ENCODE measurements at places on chromosomes 3 and 15. TPM values are rescaled to one million over a fixed set of nuclear protein-coding genes. Genes with fewer than 3 reads are reported as not detected.

DNA sequence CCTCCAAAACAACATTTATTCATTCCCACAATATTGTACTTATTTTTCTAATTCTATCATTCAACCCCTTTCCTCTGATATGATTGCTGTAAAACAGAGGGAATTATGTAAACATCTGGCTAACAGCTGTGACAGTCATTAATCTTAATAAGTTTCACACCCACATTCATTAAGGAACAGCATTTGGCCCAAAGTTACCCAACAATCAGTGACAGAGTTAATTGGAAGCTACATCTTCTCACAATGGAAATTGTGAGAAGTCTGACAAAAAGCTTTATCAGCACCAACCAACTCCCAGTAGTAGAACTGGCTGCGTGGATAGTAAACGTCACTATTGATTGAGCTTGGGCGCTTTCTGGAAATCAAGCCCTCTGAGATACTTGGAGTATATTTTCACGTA lies 165.8 kb upstream of the SLC24A5 start:
- DNase-seq: no peak

DNA sequence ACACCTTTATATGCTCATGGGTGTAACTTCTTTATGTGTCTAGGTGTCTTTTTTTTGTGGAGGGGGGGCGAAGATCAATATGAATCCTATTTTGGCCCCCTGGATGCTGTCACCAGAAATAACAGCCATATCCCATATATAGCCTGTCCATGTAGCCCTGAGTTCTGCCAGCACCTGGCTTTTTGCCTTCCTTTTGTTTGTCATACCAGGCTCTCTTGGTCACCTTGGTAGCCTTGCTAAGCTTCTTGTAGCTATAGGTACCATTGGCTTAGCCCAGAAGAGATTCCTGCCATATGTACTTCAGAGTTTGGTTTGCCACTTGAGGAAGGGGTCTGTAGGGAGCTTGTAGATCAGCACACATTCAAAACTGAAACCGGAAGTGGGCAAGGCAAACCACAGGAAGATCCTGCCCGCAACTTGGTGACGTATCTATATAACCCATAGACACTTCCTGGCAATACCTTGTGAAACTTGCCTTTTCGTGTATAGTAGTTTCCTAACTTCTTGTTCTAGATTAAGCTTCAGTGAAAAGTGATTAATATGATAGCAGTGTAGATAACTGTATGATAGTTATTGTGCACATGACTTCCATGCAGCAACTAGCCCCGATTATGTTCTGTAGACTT lies 11.9 kb downstream of the RASA2 start:
- no peak for DNase-seq

GRCh38 chr15:98560338-98560737 lies 88.0 kb upstream of the IGF1R start:
- no peak for DNase-seq

GRCh38 chr15:73777741-73778140 lies 24.6 kb upstream of the INSYN1 start:
- no peak for DNase-seq

The NOX5 gene
- not detected for total RNA-seq

DNA sequence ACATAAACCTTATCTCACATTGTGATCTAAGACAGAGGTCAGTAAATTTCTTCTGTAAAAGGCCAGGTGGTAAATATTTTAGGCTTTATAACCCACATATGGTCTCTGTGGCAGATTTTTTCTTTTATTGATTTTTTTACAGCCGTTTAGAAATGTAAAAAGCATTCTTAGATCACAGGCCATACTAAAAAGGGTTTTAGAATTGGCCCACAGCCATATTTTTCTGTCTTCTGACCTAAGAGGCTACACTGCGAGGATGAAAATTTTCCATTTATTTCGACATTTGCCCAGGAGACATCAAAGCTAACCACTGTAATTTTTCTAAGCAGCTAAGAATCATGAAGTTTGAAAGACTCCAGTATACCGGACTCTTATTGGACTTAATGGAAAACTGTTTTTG lies 377.2 kb upstream of the SGO1 start:
- no peak for DNase-seq

DNA sequence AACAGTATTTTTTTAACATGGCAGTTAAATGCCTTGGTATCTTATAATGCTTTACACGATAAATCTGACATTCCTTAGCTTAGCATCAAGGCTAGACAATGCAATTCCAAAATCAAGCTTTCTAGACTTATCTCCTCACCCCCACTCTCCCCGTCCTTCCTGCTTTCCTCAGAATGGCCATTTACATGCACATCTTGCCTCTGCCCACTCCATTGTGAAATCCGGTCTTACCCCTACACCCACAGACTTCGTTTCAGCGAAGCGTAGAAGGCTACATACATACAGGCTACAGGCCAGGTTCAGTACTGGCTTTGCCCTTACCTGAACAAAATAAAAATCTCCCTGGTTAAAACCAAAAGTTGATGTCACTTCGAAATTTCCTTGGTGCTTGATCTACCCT lies 58.6 kb upstream of the SLC12A8 start:
- DNase-seq: peak; percentile 2

DNA sequence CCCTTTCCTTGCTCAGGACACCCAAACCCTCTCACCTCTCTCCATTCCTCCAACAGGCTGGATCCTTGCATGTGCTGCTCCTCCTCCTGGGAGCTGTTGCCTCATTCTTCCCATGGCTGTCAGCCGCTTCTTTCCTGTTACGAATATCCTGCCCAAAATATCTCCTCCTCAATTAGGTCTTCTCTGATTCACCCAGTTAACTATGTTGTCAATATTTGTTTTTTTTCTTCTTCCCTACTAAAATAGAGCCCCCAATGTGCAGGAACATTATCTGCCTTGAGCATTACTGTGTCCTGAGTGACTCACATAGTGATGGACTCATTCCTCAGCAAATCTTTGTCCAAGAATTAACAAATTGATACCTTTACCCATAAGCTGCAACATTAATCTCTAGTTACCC lies 357.2 kb downstream of the CLSTN2 start:
- no peak for DNase-seq

GRCh38 chr3:46695962-46696894 lies 2.7 kb upstream of the ALS2CL start:
- no peak for DNase-seq
